ENCODE measurements at places on chromosomes 12 and 14. TPM values are rescaled to one million over a fixed set of nuclear protein-coding genes. Genes with fewer than 3 reads are reported as not detected.

RPL6 gene
- total RNA-seq = 911 TPM

DNA sequence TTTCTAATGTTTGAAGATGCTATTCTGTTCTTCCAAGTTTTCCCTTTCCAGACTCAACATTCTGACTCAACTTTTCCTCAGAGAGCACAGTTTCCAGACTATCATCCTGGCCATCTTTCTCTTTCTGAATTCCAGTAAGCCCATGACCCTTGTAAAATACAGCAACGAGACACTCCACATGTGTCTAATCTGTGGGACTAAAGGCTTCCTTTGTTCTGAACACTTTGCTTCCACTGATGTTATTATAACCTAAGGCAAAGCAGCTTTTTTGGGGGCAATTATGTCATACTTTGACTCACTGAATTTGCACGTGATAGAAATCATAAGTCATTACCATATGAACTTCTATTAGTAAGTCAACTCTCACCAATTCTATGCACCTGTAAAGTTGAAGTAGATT lies 6.3 kb upstream of the ART4 start:
- DNase-seq = no peak
- no peaks in the 10 kb centered on the region for H3K36me3 ChIP-seq
- no peak overlapping the region for H3K4me3 ChIP-seq
- no peak overlapping the region for H3K27ac ChIP-seq
- peaks cover 1% of the 10 kb centered on the region for H3K27me3 ChIP-seq

SLC11A2 gene
- total RNA-seq = 35.0 TPM

DNA sequence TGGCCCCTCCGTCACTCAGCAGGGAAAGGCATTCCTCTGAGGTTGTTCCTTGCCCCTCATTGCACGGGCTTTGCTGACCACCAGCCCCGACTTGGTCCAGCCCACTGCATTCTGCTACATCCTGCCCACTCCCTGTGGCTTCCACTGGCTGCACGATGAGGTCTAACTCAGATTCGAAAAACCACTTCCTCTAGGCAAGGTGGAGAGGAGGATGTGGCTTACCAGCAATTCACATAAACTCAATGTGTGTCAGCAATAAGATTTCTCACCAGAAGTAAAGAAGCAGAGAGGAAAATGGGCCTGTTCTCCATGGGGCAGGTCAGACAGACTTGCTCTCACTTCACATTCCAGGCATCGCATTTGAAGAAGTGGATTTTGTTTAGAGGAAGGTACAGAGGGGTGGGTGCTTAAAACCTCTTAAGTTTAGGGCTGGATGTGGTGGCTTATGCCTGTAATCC lies 14.7 kb downstream of the GPR68 start:
- DNase-seq = peak; percentile 87
- peaks cover 89% of the 10 kb centered on the region for H3K4me1 ChIP-seq
- H3K36me3 ChIP-seq = peaks cover 70% of the 10 kb centered on the region

GRCh38 chr12:27293463-27293862 lies 39.2 kb upstream of the BMAL2 start:
- no peaks in the 10 kb centered on the region for H3K27me3 ChIP-seq
- no peaks in the 10 kb centered on the region for H3K36me3 ChIP-seq
- peaks cover 1% of the 10 kb centered on the region for H3K4me1 ChIP-seq
- no peak overlapping the region for H3K4me3 ChIP-seq

Data from activated CD4-positive, alpha-beta memory T cell treated with anti-CD3 and anti-CD28 coated beads, Interleukin-2, amount 10 ng/mL, durations not matched to agents 7 days and 5 days (primary cell).